SW480 (cell line): ENCODE measurements at places on chromosomes 11 and 22.

- DNase-seq: peak; percentile 98
Measured at GRCh38 chr11:120547811-120548681, 36.5 kb downstream of the GRIK4 start.

GRCh38 chr11:106856566-106856965, 161.7 kb downstream of the GUCY1A2 start:
- no peak for DNase-seq

- DNase-seq: no peak
Measured at GRCh38 chr11:5335170-5335569, 8.2 kb downstream of the OR51B5 start.

- no peak for DNase-seq
Measured at GRCh38 chr22:23497016-23497885, 82.8 kb downstream of the IGLL1 start.

GRCh38 chr11:107856180-107856980, 2.2 kb downstream of the SLC35F2 start:
- no peak for DNase-seq

DNA sequence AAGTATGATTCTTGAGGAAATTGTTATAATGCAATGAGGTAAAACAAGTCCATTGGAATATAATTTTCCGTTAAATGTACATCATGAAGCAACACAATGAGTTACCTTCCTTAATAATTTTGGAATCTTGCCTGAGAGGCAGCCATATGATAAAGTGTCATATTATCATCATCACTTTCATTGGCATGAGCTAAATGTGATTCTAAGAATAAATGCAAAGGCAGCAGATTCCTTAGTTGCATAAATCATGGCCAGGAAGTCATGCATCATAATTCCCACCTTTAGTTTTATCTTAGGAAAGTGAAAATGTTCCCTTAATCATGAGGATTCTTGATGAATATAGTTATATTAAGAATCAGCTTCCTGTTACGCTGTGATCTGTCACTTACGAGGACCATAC, 14.2 kb upstream of the MMP1 start:
- no peak for DNase-seq

GRCh38 chr11:134022748-134023147, 46.1 kb upstream of the JAM3 start:
- DNase-seq: no peak

DNA sequence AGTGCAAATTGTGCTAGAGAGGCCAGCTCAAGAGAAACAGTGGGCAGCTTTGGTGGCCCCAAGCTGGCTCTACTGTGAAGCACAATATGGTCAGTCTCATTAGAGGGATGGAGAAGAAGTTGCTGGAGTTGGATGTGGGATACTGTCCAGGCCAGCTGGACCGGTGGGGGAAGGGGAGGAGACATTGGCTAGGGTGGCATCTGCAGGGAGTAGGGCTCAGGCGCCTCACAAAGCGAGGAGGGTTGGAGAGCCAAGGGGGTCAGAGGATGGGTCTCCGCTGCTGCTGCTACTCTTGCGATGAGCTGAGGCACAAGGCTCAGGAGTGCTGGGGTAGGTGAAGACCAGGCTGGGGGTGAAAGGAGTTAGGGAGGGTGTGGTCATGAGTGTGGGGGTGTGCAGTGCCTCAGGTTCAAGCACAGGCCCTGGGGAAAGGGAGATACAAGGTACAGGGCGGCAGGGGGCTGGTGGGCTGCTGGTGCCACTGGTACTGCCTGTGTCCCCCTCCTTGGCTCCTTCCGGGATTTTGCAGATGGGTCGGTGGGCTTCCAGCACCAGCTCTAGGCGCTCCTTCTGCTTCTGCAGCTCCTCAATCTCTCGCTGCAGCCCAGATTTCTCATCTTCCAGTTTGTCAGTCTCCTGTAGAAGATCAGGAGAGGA, 2.3 kb downstream of the CCDC85B start:
- no peak for DNase-seq

GRCh38 chr11:86987679-86988078, 32.5 kb upstream of the FZD4 start:
- DNase-seq: no peak

DNA sequence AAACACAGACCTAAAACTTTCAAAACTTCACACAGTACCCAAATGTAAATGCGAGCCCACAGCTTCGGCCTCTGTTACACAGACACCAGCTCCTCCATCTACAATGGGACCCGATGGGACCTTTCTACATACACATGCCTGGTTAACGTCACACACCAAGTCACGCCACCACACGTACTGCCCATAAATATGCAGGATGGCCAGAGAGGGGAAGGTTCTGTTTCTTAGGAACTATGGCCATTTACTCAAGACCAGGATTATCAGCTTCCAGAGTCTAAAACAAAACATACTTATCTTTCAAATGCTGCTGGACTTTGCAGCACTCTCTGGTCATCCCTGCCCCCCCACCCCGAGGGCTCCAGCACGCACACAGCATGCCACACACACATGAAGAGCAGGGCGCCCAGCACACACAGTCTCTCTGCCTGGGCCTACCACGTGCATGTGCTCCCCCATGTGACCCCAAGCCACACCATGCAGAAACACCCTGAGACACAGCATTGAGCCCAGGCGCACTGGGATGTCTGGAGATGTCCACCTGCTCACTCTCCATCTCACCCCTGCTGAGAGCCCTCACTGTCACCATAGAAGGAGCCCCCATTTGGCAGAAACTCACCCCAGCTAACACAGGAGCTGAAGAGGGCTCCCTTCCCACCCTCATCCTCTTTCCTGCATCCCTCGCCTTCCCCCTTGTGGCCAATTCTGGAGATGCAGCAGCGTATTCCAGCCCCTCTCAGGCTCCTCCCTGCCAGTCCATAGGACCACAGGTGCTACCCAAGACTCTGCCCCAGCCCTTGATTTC, 61.8 kb downstream of the SLC22A12 start:
- peak; percentile 62 for DNase-seq

DNA sequence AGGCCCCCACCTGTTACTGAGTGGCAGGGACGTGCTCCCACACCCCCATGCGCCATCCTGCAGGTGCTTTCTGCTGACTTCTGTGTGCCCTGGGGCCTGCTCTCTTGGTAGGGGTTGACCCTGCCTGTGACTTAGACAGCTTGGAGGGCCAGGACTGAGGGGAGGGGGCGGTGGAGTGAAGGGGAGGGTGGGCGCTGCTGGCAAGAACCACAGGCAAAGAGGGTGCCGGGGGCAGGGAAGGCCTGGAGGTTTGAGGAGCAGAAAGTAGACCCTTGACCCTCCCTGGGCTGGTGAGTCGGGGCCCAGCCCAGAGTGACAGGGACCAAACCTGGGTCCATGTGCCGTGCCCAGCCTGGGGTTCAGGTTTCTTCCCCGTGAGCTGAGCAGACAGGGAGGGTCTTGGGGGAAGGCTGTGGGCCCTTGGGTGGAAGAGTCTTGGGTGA, 17.8 kb downstream of the KCNQ1 start:
- no peak for DNase-seq

DNA sequence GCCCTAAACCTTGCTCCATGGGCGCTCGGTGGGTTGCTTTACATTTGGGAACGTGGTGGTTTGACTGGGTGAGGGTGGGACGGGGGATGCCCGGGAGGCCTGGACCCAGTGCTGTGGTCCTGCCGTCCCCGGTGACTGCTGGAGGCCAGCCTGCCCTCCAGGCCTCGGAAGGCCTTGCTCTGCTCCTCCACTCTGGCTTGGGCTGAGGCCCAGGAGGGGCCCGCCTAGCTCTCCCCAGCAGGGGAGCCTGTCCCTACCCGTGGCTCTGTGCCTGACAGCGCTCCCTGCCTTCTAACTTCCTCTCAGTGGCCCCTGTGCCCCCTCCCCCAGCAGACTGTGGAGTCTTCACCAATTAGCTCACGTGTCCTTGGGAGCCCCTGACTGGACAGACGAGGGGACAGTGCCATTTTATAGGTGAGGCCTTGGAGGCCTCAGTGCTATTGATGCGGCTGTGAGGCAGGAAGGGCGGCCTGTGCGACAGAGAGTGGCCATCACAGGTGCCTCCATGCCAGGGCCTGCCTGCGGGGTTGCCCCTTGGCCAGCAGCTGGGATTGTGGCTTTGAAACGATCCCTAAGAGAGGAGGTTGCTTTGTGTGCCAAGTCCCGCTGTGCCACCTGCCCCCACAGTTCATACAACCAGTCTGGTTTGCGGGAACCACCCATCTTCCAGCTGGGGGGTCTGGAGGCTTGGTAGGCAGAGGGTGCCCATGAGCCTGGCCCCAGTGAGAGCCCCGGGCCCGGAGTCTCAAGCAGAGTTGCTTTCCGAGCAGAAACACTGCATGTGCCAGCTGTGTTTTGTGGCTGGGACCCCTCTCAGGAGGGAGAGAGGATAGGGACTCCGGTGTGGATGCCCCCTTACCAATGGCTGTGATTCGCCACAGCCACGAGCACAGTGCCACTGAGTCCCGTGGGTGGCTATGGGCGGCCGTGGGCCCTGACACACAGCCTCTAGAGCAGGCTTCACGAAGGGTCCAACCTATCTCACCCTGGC, 17.7 kb downstream of the TPCN2 start:
- no peak for DNase-seq

- DNase-seq: no peak
Measured at GRCh38 chr22:48210812-48211211, 1448.4 kb downstream of the TBC1D22A start.

GRCh38 chr11:70384566-70385152, 13.7 kb upstream of the CTTN start:
- no peak for DNase-seq

DNA sequence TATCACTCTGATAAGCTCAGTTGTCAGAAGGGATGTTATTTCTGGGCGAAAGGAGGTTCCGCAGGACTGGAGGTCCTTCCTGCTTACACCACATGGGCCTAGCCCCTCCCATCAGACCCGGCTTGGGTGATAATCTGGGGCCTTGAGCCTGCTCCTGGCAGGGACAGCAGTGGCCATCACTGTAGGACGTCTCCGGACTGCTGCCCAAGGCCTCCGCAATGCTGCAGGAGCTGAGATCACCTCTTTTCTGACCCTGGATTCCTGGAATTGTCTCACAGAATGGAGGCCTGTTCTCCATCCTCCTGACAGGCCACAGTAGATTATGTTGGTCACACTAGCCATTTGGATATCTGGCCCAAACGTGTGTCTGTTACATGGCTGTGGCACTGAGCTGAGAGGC, 9.2 kb upstream of the BIK start:
- DNase-seq: no peak

DNA sequence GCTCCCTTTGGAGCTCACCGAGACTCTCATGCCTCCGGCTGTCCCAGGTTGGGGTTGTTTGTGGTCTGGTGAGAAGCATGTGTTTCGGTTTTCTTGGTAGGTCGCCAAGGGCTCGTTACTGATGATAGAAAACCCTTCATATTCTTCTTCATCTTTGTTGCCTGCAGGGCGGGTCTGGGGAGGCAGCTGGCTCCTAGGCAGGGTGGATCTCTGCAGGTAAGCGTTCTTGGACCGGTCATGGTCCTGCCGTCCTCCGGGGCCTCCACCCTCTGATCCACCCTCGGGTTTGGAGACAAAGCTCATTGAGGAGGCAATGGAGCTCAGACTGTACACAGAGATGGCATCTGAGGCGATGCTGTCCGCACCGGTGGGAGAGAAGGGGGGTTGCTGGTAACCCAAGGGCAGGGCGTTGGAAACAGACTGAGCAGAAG, 64.3 kb upstream of the PITPNB start:
- DNase-seq: no peak

DNA sequence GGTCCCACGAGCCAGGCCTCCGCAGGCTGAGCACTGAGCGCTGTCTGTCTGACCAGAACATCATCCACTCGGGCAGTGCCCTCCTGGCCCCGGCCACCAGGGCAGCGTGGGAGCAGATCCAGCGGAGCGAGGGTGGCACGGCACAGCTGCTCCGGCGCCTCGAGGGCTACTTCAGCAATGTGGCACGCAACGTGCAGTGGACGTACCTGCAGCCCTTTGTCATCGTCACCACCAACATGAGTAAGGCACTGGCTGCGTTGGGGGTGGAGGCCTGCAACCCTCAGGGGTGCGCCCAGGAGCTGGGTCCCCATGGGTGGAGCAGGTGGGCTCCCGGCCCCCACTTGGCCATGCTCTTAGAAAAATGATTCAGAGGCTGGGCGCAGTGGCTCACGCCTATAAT, 49.7 kb upstream of the PRODH start:
- no peak for DNase-seq

- no peak for DNase-seq
Measured at GRCh38 chr22:19620742-19621371, 93.4 kb upstream of the SEPTIN5 start.

DNA sequence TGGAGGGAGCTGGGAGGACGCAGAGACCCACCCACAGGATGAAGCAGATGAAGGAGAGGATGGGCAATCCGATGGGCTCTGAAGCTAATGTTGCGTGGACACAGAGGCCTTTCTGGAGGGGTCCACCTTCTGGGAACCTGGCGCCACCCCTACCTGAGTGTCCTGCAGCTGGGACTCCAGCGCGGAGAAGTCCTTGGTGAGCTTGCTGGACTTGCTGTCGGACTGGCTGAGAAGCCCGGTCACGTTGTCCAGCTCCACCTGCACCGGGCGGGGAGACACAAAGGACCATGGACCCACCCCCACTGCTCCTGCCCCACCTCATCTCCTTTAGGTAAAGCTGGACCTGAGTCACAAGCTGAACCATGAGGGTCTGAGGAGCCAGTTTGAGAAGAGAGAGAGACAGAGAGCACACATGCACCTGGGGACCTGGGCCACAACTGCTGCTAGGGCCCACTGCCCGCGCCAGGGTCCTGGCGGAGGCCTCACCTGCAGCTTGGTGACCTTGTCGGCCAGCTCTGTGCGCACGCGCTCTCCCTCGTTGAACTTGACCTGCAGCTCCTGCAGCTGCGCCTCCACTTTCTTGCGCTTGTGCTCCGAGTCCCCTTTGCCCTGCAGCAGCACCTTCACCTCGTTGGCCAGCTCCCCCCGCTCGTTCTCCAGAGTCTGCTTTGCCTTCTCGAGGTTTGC, 40.8 kb downstream of the APOL1 start:
- DNase-seq: no peak

DNA sequence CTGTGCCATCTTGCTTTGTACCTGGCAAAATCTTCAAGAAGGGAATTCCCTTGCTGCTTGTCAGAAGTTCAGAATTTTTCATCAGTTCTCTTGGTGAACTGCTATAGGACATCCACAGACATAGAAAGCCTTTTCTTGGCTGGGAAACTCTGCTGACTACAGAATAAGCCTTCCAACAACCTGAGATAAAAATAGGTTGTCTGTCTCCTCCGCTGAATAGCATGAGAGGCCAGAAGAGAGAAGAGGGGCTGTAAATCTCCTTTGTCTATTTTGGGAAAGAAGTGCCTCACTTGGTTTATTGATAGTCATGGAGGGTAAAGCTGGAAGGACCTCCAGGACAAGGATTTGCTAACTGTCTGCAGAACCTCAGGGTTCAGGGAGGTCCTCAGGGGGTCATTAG, 48.2 kb downstream of the C11orf91 start:
- DNase-seq: no peak

- DNase-seq: no peak
Measured at GRCh38 chr11:64260147-64260708, 8.9 kb downstream of the PLCB3 start.
